ENCODE measurements at places on chromosomes 2 and 18.

DNA sequence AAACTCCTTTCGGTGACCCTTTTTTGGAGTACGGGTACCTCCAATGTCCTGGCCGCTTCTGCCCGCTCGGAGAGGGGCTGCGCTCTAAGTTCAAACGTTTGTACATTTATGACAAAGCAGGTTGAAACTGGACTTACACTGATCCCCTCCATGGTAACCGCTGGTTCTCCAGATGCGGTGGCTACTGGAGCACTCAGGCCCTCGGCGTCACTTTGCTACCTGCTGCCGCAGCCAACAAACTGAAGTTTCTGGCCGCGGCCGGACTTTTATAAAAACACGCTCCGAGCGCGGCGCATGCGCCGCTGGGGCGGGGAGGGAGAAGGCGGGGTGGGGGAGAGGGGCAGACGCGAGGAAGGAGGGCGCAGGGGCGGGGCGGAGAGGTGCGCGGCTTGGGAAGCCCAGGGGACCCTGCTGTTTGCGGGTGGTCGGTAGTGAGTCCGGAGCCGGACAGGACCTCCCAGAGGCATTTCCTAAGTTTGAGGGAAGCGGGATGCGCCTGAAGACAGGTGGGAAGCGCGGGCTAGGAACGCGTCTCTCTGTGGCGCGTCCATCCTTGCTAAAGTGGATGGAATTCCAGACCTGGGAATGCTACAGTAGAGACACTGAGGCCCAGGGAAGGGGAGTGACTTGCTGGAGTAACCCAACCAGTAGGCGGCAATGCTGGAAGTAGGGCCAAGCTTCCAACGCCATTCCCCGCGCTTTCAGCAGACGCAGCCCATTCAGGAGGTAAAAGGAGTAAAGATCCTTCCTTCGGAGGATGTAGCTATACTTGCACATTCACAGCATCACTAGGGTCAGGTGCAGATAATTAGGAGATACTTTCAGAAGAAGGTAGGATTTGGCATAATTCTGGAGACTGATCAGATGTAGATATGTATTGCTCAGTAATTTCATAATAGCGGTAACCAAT lies at the start of gene CXCR4:
CXCR4 (minus strand) TSS at position 241 of the 910 bp plus-strand sequence; CDS start at position 152, 89 bp downstream.
- DNase-seq = peak; percentile 95

- no peak for DNase-seq
These were observed 103.6 kb upstream of the SMAD2 start for GRCh38 chr18:48033790-48034650.

DNA sequence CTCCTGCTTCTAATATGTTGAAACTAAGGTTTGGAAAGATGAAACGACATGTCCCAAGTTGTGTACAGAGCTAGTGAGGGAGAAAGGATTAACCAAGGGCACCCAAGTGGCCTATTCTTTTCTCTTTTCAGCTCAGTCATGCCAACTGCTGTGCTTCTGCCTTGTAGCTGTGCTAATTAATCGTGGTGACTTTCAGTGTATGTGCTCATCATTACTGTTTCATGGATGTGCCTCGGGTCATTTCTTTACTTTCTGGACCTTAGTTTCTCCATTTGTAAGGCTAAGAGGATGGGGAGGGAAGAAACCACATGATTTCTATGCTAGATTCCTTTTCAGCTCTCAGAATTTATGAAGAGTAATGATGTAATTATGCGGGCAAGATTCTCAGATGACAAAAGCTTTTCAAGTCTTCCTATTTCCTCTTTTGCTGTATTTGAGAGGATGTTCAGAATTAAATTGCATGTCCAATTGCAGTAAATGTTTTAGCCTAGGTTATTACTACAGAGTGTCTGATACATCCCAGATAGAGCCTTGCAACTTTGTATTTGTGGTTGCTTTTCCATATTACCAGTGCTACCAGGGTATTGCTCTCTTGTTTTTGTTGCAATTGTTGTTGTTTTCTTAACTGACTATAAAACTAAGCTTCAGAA lies 621.2 kb downstream of the CNTNAP5 start:
- no peak for DNase-seq

DNA sequence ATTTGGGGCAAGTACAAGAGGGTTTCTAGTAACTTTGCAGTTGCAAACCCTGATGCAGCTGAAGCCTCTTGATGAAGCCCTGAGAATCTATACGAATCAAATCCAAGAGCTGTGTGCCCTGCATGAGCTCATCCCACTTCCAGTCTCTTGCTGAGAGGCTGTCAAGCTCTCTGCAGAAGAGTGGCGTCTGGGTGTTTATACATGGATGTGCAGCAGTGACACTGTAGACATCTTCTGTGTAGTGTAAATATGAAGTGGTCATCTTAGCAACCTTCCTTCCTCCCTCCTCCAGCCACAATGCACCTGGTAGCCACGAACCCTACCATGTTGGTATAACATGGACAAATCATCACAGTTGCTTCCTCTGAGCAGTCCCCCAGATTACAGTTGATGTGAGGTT lies 18.4 kb upstream of the KIAA2012 start:
- DNase-seq = no peak

- DNase-seq = no peak
These were observed 13.4 kb downstream of the PHOSPHO2 start for GRCh38 chr2:169707626-169708025.
